ENCODE measurements at places on chromosomes 11 and 22.

GRCh38 chr11:15347969-15348734, 233.4 kb downstream of the INSC start:
- H3K27me3 ChIP-seq: no peaks in the 10 kb centered on the region
- DNase-seq: no peak
- H3K27ac ChIP-seq: no peak overlapping the region
- H3K4me1 ChIP-seq: no peaks in the 10 kb centered on the region
- no peak overlapping the region for H3K4me3 ChIP-seq

DNA sequence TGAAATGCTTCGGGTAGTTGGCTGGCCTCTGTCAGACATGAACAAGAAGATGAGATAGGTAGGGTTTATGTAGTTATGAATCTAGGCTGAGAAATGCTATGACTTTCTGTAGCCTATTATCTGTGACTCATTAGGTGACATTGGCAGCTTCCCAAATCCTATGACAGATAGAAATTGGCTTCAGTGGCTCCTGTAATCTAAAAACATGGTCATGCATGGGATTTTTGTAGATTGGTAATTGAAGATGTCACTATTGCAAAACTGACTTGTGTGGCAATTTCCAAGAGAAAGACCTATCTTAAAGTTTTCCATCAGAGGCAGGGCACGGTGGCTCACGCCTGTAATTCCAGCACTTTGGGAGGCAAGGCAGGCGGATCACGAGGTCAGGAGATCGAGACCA, 29.4 kb upstream of the GRIK4 start:
- no peak overlapping the region for H3K27ac ChIP-seq
- H3K4me3 ChIP-seq: no peak overlapping the region
- no peak for DNase-seq
- no peaks in the 10 kb centered on the region for H3K27me3 ChIP-seq
- no peaks in the 10 kb centered on the region for H3K4me1 ChIP-seq

- H3K36me3 ChIP-seq: no peaks in the 10 kb centered on the region
- peaks cover 38% of the 10 kb centered on the region for H3K4me1 ChIP-seq
- H3K27me3 ChIP-seq: no peaks in the 10 kb centered on the region
- DNase-seq: peak; percentile 30
- peak overlapping the region; percentile 85 for H3K4me3 ChIP-seq
Observed at GRCh38 chr11:102111011-102111786, 952 bp downstream of the YAP1 start.

- H3K36me3 ChIP-seq: no peaks in the 10 kb centered on the region
- H3K4me1 ChIP-seq: peaks cover 22% of the 10 kb centered on the region
- H3K4me3 ChIP-seq: peak overlapping the region; percentile 80
- H3K27ac ChIP-seq: peak overlapping the region; percentile 86
- no peaks in the 10 kb centered on the region for H3K27me3 ChIP-seq
Observed at GRCh38 chr22:38570779-38571364, 889 bp upstream of the DMC1 start.

DNA sequence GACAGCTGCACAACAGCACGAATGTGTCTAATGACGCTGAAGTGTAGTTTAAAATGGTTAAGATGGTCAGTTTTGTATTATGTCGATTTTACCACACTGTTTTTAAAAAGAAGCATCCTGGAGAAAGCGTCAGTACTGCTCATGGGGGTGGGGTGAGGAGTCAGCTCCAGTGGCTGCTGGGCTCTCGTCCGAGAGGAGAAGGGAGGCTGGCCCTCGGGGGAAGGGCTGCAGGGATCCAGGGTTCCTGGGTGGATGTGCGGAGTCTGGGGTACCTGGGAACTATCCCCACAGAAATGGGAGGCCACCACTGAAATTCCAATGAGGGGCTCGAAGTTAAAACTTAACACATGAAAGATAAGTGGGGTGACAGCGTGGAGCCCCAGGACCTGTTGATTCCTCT, 11.9 kb downstream of the C11orf21 start:
- no peak for DNase-seq
- no peak overlapping the region for H3K27ac ChIP-seq
- no peaks in the 10 kb centered on the region for H3K27me3 ChIP-seq
- H3K4me1 ChIP-seq: no peaks in the 10 kb centered on the region
- H3K4me3 ChIP-seq: no peak overlapping the region
